ENCODE measurements at places on chromosomes 4 and X.

DNA sequence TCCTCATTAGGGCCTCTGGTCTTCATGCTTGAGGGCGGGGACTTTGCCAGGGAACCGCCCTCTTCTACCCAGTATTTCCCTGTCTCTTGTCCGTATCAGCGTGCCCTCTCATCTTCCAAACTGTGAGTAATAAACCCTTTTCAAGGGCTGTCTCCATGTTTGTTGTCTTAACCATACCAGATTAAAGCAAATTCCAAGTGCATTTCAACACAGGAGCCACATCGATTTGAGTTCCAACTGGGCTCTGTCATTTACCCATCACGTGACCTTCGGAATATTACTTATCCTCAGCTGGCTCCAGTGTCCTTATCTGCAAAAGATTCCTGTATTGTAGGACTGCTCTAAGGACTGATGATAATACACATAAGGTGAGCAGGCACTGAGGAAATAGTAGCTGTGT is 6.4 kb upstream of the PHEX start:
- DNase-seq, result no peak

DNA sequence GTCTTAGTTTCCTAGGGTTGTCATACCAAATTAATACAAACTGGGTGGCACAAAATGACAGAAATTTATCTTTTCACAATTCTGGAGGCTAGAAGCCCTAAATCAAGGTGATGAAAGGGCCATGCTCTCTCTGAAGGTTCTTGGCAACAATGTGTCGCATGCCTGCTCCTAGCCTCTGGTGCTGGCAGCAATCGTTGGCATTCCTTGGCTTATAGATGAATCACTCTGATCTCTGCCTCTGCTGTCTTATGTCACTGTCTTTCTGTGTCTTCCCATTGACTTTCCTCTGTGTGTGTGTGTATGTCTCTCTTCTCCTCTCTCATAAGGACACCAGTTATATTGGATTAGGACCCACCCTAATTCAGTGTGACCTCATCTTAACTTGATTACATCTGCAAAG is 15.9 kb upstream of the INTU start:
- DNase-seq, result no peak

DNA sequence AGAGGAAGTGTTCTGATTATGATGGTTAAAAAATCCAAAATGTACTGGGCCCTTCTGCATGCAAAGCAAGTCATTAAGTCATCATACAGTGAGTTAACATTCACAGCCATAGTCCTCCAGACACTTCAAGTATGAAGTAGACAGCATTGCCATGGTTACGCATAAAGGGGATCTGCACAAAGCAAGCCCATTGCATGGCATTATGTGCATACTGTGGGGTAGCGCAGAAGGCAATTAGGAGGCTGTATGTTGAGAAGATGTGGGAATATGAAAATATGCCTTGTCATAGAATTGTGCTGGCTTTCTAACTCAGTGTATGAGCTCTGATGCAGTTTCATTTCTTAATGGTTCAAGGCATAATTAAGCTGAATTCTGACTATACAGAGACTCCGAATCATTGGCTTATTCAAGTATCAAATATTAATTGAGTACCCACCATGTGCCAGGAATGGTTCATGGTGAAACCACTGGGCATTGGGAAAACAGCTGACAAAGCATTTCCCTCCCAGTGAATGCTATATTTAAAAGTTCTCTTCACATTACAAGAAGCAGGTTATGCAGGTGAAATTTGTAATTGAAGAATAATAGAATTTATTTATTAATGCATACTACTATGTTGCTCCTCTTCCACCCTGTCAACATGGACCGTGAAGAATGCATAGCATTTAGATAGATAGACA is 588.9 kb downstream of the ZNF674 start:
- DNase-seq, result no peak

- no peak for DNase-seq
Measured at GRCh38 chr4:101295691-101296090, 51.6 kb downstream of the PPP3CA start.

- DNase-seq, result no peak
Measured at GRCh38 chrX:81336455-81337152, 134.7 kb downstream of the SH3BGRL start.

GRCh38 chrX:21354725-21355124 is 19.5 kb upstream of the CNKSR2 start:
- DNase-seq, result no peak

DNA sequence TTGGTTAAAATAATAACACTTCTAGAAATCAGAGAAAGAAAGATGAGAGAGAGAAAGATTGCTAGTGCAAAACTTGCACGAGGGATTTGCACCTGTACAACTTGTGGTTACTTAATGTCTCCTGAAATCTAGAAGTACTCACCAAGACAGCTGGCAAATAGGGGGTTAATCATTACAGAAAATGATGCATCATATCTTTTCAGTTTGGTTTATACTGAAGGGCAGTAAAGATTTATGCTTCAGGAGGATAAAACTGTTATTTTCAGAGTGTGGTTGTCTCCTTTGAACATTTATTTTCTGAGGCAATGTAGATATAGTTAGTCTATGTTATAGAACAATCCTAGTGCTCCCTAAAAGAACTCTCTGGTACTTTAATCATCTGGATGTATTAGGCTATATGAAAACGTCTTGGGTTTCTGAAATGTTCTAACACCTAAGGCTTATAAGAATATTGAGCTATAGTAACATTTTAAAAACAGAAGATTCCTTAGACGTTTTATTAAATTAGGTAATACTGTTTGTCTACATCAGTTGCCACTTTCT is 13.3 kb downstream of the ATOH1 start:
- DNase-seq, result no peak

DNA sequence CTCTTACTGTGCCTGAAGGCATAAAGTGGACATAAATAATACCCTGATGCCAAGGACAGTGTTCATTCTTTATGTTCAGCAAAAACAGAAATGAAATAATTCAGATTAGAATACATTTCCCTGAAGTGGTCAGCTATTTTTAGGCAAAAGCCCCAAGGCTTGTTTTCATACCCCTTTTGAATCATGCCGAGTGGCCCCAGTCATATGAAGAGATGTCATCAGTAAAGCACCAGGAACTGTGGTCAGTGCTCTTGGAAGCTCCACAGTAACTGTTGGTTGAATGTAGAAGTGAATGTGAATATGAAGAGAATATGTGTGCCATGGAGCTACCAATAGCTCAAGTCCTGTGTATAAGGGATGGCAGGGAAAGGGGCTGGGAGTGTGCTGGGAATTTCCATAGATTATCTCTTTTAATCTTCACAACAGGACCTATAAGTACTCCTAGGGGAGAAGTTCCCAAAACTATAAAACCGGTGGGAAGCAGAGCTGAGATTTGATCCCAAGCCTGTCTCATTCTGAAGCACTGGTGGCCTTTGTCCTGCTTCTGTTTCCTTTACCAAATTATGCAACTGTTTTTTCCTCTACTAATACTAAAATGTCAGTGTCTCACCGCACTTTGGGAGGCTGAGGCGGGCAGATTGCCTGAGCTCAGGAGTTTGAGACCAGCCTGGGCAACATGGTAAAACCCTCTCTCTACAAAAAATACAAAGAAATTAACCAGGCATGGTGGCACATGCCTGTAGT is 52.6 kb downstream of the FNIP2 start:
- no peak for DNase-seq

DNA sequence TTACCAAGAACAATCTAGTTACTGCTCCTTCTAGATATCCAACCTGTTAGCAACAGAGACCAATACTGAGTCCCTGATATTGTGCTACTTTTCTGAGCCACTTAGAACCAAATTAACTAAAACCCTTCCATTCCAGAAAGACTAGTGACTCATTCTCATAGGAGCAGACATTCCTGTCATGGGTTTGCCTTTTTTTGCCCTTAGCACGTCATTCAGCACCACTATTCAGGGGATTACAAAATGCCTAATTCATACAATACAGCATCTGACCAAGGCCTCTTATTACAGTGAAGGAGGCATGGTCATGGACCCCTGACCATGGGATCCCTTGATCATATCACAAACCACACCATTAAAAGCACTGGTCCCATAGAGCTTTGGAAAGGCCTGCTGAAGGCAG is 123.8 kb upstream of the CXCL13 start:
- DNase-seq, result no peak

DNA sequence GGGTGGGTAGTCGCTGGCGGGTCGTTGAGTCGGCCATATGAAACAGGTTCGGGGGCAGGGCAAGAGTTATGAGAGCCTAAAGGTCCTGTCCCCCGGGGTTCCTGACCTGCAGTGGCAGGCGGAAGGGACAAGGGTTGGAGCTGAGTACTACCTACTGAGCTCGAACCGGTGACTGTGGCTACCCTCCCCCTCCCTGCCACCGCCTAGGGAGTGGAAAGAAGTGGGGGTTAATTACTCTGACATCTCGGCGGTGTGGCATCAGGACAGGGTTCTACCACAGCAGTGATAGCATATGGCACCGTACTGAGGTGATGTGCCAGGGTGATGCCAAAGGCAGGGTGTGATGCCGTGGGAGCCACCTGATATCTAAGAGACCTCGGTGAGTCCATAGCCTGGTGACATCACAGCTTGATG is 307 bp downstream of the ATG4A start:
- no peak for DNase-seq

DNA sequence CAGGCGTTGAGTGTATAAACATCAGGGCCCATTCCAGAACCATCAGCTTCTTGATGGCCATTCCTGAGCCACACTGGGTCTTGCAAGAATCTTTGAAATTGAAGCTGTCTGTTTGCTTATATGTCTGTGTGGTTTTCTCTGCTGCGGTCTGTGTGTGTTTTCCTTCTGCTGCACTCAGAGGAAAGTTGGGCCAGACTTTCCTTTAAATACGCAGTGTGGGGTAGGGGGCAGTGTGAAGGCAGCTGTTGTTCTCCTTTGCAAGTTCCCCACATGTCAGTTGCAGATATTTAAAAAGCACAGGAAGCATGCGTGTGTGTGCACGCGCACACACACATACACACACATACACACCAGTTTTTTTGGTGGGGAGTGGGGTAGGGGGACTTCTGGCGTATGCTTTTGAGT is 32.1 kb downstream of the CCKAR start:
- DNase-seq, result no peak

- DNase-seq, result no peak
Measured at GRCh38 chr4:38696697-38697096, 32.7 kb downstream of the KLF3 start.

DNA sequence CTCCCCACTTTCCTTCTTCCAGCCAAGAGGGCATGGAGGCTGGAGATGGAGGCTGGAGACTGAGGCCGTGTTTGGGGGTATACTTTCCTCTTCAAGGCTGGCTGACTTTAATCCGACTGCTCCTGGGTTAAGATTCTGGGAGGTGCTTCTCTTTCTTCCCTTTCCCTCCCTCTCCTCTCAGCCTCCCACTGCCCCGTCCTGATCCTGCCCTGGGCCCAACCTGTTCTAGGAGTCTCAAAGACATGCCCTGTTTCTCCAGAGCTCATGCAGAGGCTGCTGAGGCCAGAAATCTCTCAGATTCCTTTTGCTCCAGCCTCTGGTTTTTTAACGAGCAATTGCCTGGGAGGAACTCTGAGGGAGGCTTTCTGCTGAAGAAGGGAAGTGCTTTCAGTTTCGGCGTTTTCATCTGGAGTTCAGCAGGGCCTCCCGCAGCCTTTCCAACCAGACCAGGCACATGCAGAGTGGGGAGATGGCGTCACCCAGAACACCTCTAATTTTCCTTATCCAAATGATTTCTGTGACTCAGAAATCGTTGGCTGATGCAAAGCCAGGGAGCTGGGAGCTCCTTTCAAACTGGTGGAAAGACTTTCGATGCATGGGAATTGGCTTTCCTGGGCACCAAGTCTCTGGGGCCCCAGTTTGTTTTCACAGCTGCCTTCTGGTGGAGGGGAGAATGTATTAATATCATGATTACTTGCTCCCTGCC is 34.5 kb upstream of the FAM9C start:
- no peak for DNase-seq

DNA sequence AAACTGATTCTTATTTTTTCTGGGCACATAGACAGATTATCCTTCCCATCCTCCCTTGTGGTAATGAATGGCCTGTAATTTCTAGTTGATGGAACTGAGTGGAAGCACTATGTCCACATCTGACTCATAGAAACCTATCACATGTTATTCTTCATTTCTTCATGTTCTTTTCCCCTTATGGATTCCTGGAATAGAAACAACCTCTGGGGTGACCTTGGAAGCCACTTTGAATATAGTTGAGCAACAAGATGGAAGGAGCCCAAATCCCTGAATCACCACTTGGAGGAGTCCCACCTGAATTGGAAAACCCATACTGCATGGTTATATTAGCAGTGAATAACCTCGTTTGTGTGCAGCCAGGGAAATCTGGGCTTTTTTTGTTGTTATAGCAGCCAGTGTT is 137.8 kb downstream of the MID1IP1 start:
- no peak for DNase-seq

DNA sequence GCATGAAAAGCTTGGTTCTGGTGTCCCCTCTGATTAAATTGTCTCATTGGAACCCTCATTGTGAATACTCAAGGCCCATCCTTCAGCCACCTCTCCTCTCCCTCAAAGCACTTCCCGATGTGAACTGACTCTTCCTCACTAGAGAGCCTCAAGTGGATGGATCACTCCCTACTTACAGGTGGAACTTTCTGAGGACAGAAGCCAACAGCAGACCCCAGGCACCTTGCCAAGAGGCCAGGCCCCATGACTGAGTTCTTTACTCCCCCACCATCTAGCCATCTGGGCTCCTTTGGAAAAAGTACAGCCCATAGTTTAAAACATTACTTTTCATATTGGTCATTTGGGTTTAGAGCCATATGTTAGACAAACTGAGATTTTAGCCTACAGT is 224.1 kb downstream of the SHROOM3 start:
- no peak for DNase-seq

DNA sequence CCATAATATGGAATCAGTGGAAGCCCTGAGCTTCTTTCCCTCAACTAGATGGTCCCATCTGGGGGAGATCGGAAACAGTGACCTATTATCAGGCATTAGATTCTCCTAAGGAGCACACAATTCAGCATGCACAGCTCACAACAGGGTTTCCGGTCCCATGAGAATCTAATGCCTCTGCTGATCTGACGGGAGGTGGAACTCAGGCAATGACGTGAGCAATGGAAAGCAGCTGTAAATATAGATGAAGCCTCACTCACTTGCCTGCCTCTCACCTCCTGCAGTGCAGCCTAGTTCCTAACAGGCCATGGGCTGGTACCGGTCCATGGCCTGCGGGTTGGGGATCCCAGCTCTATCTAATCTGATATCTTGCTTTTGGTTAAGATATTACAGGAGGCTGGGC is 88.9 kb downstream of the COX7B2 start:
- DNase-seq, result no peak

DNA sequence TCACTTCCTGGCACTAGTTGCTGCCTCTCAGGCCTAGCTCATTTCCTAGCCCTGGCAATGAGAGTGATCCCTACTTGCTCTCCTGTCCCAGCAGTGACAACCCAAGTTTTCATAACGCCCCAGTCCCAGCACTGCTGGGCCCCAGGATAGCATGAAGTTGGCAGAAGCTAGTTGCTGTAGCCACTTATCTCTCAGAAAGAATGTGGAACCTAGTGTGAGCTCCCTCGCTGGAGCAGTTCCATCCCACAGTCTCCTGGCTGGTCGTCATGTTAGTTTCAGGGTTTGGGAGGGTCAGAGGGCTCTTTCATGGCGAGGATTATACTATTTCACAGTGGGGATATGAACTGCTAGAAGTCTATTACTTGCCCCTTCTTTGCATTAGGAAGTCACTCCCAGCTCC is 5.1 kb downstream of the PF4 start:
- no peak for DNase-seq

Measured in left lobe of liver (tissue), 2 donors.